ENCODE measurements at places on chromosomes 6 and 20. TPM values are rescaled to one million over a fixed set of nuclear protein-coding genes. Genes with fewer than 3 reads are reported as not detected.

The SAPCD1 gene
- 9.8 TPM for total RNA-seq

The HS3ST5 gene
- total RNA-seq = not detected

The PCK1 gene
- total RNA-seq = not detected

The XKR7 gene
- total RNA-seq = not detected

The GGT7 gene
- 5.7 TPM for total RNA-seq

The F13A1 gene
- total RNA-seq = not detected

The TMEM181 gene
- total RNA-seq = 17.6 TPM

The NRSN1 gene
- total RNA-seq = not detected

The SLC26A8 gene
- not detected for total RNA-seq

The TMEM14C gene
- total RNA-seq = 66.6 TPM

The CYP39A1 gene
- total RNA-seq = not detected

The MEP1A gene
- total RNA-seq = not detected

The TREM2 gene
- not detected for total RNA-seq

The DEFB127 gene
- not detected for total RNA-seq

The CRYBG1 gene
- total RNA-seq = 41.1 TPM

The JARID2 gene
- 27.5 TPM for total RNA-seq

The ATXN1 gene
- 40.4 TPM for total RNA-seq

The CTCFL gene
- not detected for total RNA-seq

The SLC24A3 gene
- total RNA-seq = not detected

The HLA-G gene
- total RNA-seq = 1.3 TPM

DNA sequence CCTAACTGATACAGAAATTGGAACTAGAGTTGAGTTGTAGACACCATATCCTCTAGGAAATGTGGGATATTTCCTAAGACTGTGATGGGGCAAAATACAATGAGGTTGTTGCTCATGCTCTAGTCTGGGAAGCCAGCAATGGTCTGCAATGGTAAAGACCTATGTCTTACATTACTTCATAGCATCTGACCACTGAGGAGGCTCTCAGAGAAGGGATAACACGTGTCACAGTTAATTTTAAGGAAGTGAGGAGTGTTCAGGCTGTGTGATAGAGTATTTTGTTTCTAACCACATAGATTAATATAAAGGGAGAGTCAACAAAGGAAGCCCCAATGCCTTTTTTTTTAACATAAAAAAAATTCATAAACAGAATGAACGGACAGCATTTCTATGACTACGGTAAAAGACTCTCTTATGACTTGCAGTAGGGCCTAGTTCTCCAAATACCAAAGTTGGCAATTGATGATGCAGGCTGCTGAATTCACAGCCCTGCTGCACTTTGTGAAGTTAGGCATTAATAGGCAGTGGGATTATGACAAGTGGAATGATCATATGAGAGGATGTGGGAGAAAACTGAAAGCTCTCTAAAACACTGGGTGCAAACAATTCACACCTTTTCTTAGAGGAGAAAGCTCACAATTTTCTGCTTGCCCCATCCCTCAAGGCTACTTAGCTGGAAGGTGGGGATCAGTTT, 13.7 kb downstream of the KCNS1 start:
- no peaks in the 10 kb centered on the region for H3K27me3 ChIP-seq
- H3K4me1 ChIP-seq = no peaks in the 10 kb centered on the region
- peaks cover 43% of the 10 kb centered on the region for H3K36me3 ChIP-seq
- DNase-seq = no peak
- H3K4me3 ChIP-seq = no peak overlapping the region

- peaks cover 3% of the 10 kb centered on the region for H3K27me3 ChIP-seq
- no peaks in the 10 kb centered on the region for H3K36me3 ChIP-seq
- no peaks in the 10 kb centered on the region for H3K4me1 ChIP-seq
- peak; percentile 50 for DNase-seq
- H3K4me3 ChIP-seq = no peak overlapping the region
Measured at GRCh38 chr6:52815167-52816092, 11.8 kb upstream of the GSTA1 start.

DNA sequence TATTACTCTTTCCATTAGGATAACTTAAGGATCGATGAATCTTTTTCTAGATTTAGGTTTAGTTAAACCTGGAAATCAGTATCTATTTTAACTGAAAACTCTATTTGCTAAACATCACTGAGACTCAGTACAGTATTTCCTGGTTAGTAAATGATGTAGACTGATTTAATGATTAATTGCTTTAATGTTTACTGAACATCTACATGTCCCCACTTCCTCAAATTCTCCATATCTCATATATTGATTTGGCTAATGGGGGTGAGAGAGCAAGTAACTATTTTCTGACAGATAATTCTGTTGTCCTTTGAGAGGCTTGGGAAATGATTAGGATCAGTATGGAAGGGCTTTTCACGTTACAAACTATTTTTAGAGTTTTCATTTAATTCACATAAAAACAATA, 10.3 kb downstream of the MKKS start:
- no peak overlapping the region for H3K27ac ChIP-seq
- H3K4me1 ChIP-seq = peaks cover 6% of the 10 kb centered on the region
- H3K27me3 ChIP-seq = no peaks in the 10 kb centered on the region
- peaks cover 1% of the 10 kb centered on the region for H3K36me3 ChIP-seq

- no peak overlapping the region for H3K27ac ChIP-seq
- DNase-seq = no peak
- H3K36me3 ChIP-seq = no peaks in the 10 kb centered on the region
- no peaks in the 10 kb centered on the region for H3K27me3 ChIP-seq
- no peaks in the 10 kb centered on the region for H3K4me1 ChIP-seq
Measured at GRCh38 chr20:42701948-42702347, 487.8 kb downstream of the PTPRT start.

- H3K27ac ChIP-seq = no peak overlapping the region
- DNase-seq = peak; percentile 66
- H3K4me3 ChIP-seq = no peak overlapping the region
- H3K27me3 ChIP-seq = peaks cover 4% of the 10 kb centered on the region
- no peaks in the 10 kb centered on the region for H3K4me1 ChIP-seq
- no peaks in the 10 kb centered on the region for H3K36me3 ChIP-seq
Measured at GRCh38 chr20:46040902-46041535, 12.0 kb downstream of the SLC12A5 start.

DNA sequence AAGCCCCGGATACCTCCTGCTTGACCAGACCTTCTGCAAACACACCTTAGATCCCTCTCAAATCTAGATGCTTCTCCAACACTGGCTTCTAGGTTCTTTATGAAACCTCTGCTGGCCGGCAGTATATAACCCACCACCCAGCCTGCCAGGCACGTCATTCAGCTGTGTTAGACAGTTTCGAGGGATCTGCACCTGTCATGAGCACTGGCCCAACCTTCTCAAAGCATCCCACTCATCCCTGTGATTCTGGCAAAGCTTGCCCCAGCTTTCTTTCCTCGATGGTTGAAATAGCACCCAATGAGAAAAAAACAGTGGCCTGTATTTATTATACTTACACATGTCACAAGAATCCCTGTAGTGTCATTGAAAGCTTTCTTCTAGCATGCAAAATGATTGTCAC, 157.8 kb downstream of the MTHFD1L start:
- H3K36me3 ChIP-seq = peaks cover 18% of the 10 kb centered on the region
- no peak for DNase-seq
- H3K27ac ChIP-seq = no peak overlapping the region

DNA sequence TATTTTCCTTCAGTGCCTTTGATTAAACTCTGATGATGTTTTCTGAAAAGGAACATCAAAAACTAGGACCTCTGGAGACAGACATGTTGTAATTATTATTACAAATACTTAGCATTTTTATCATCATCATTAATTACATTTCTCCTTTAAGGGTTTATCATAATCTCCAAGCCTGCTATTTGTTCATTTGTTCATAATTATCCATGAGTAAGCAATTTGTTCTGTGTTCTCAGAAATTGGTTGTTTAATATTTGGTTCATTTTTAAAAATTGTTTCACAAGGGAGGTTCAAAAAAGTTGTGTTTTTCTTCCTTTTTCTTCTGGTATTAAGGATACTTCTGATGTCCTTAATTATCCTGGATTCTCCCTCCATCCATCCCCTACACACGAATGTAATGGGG, 850.2 kb upstream of the FLRT3 start:
- H3K4me3 ChIP-seq = no peak overlapping the region
- no peak overlapping the region for H3K27ac ChIP-seq
- no peaks in the 10 kb centered on the region for H3K27me3 ChIP-seq
- no peaks in the 10 kb centered on the region for H3K4me1 ChIP-seq

GRCh38 chr6:88997327-88997726, 33.9 kb upstream of the RNGTT start:
- no peaks in the 10 kb centered on the region for H3K36me3 ChIP-seq
- no peak for DNase-seq
- no peak overlapping the region for H3K27ac ChIP-seq
- no peak overlapping the region for H3K4me3 ChIP-seq
- H3K4me1 ChIP-seq = no peaks in the 10 kb centered on the region

GRCh38 chr6:132813173-132813856, 1.1 kb upstream of the RPS12 start:
- peak overlapping the region; percentile 99 for H3K4me3 ChIP-seq
- peak overlapping the region; percentile 100 for H3K27ac ChIP-seq
- H3K36me3 ChIP-seq = peaks cover 41% of the 10 kb centered on the region
- peaks cover 6% of the 10 kb centered on the region for H3K27me3 ChIP-seq
- peak; percentile 37 for DNase-seq

DNA sequence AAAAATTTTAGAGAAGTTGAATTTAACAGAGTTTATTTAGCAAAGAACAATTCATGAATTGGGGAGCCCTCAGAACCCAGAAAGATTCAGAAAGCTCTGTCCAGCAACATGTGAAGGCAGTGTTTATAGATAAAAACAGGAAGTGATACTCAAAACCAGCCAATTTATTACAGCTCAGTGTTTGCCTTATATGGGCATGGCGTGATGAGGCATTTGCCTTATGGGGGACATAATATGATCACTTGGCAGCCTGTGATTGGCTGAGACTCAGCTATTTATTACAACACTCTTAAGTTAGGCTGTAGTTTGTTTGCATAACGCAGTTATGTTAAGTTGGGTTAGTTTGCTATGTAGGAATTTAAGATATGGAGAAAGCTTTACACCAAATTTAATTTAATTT, 11.5 kb downstream of the HLA-DPA1 start:
- no peak for DNase-seq
- H3K27me3 ChIP-seq = peaks cover 8% of the 10 kb centered on the region

- H3K4me1 ChIP-seq = peaks cover 80% of the 10 kb centered on the region
- H3K27me3 ChIP-seq = no peaks in the 10 kb centered on the region
- H3K36me3 ChIP-seq = peaks cover 8% of the 10 kb centered on the region
- peak overlapping the region; percentile 97 for H3K27ac ChIP-seq
Measured at GRCh38 chr6:225907-226306, 66.4 kb upstream of the DUSP22 start.

DNA sequence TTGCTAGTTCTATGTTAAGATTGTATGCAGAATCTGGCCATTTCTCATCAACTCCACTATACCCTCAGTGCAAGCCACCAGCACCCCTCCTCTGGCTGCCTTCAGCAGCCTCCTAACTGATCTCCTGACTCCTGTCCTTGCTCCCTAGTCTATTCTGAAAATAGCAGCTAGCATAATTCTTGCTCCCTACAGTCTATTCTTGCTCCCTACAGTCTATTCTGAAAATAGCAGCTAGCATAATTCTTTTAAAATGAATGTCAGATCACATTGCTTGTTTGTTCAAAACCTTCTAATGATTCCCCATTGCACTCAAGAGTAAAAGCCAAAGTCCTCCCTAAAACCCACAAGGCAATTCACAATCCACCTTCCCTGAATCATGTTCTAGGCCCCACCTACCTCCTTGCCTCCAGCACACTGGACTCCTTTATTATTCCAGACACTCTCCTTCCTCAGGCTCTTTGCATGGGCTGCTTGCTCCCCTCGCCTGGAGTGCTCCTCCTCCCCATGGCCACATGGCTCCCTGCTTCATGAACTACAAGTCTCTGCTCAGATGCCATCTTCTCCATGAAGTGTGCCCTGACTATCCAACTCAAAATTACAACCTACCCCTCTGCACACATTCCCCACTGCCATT, 164.2 kb upstream of the TNFAIP3 start:
- DNase-seq = no peak
- H3K27me3 ChIP-seq = no peaks in the 10 kb centered on the region
- no peak overlapping the region for H3K27ac ChIP-seq

GRCh38 chr6:1689141-1689540, 79.4 kb downstream of the FOXC1 start:
- no peaks in the 10 kb centered on the region for H3K36me3 ChIP-seq
- no peaks in the 10 kb centered on the region for H3K27me3 ChIP-seq
- no peaks in the 10 kb centered on the region for H3K4me1 ChIP-seq

GRCh38 chr20:18778690-18779392, 34.7 kb upstream of the SCP2D1 start:
- no peaks in the 10 kb centered on the region for H3K27me3 ChIP-seq
- no peak for DNase-seq
- H3K27ac ChIP-seq = no peak overlapping the region
- H3K4me1 ChIP-seq = no peaks in the 10 kb centered on the region

DNA sequence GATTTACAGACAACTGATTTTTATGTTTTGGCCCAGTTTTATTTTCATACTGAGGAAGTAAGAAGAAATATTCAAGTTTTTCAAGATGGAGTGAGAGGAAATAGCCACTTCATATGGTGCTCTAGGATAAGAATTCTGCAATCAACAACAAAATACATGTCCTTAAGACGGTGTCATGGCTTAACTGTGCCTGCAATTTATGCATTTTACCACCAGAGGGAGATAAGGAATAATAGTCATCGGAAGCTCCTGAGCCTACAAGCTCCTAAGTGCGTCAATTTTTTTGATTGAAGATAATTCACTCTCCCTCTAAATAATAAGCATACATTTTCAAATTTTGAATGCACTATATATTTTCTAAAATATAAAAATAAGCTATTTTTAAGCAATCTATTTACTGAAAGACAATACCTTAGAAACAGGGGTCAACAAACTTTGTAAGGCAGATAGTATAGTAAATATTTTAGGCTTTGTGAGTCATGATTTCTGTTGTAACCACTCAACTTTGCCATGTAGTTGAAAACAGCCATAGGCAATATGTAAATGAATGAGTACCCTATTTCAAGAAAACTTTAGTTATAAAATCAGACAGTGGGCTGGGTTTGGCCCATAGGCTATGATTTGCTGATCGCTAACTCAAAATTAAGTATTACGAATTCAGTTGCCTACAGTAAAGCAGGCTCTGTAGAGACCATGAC, 230.9 kb upstream of the DTNBP1 start:
- no peaks in the 10 kb centered on the region for H3K4me1 ChIP-seq
- no peaks in the 10 kb centered on the region for H3K36me3 ChIP-seq
- no peaks in the 10 kb centered on the region for H3K27me3 ChIP-seq
- DNase-seq = no peak
- H3K27ac ChIP-seq = no peak overlapping the region
- H3K4me3 ChIP-seq = no peak overlapping the region

- H3K27me3 ChIP-seq = no peaks in the 10 kb centered on the region
- H3K4me1 ChIP-seq = peaks cover 35% of the 10 kb centered on the region
- no peak overlapping the region for H3K27ac ChIP-seq
- no peak for DNase-seq
Measured at GRCh38 chr6:138972226-138972665, 15.8 kb downstream of the REPS1 start.

- DNase-seq = no peak
- peaks cover 9% of the 10 kb centered on the region for H3K4me1 ChIP-seq
- no peak overlapping the region for H3K4me3 ChIP-seq
- H3K27me3 ChIP-seq = peaks cover 64% of the 10 kb centered on the region
- H3K27ac ChIP-seq = no peak overlapping the region
Measured at GRCh38 chr6:41503827-41504465, 42.2 kb upstream of the FOXP4 start.

- H3K4me3 ChIP-seq = no peak overlapping the region
- peaks cover 12% of the 10 kb centered on the region for H3K4me1 ChIP-seq
- H3K36me3 ChIP-seq = no peaks in the 10 kb centered on the region
- H3K27ac ChIP-seq = no peak overlapping the region
- H3K27me3 ChIP-seq = peaks cover 92% of the 10 kb centered on the region
Measured at GRCh38 chr20:40694246-40694645, 5.2 kb upstream of the MAFB start.

GRCh38 chr6:63214816-63215215, 3.5 kb downstream of the FKBP1C start:
- no peaks in the 10 kb centered on the region for H3K27me3 ChIP-seq
- no peak for DNase-seq
- no peak overlapping the region for H3K27ac ChIP-seq
- H3K4me1 ChIP-seq = no peaks in the 10 kb centered on the region
- H3K36me3 ChIP-seq = no peaks in the 10 kb centered on the region
